ENCODE measurements at places on chromosomes 2 and 18. TPM values are rescaled to one million over a fixed set of nuclear protein-coding genes. Genes with fewer than 3 reads are reported as not detected.

GAL3ST2 gene
- total RNA-seq, result 0.43 TPM

MPHOSPH10 gene
- 17.1 TPM for total RNA-seq

TRAPPC12 gene
- total RNA-seq, result 72.8 TPM

PPP1R1C gene
- total RNA-seq, result 0.32 TPM

TEX44 gene
- not detected for total RNA-seq

GALNT5 gene
- total RNA-seq, result 7.7 TPM

DYSF gene
- 4.2 TPM for total RNA-seq

ANKRD30BL gene
- not detected for total RNA-seq

PIEZO2 gene
- 1.7 TPM for total RNA-seq

IHH gene
- not detected for total RNA-seq

MIB1 gene
- total RNA-seq, result 71.2 TPM

TUBA4B gene
- not detected for total RNA-seq

NR4A2 gene
- total RNA-seq, result not detected

LINC00305 gene
- total RNA-seq, result not detected

CYP20A1 gene
- 30.0 TPM for total RNA-seq

RESP18 gene
- not detected for total RNA-seq

UPP2 gene
- total RNA-seq, result not detected

SMC6 gene
- 20.7 TPM for total RNA-seq

PROC gene
- total RNA-seq, result not detected

POTEJ gene
- not detected for total RNA-seq

SERPINB12 gene
- total RNA-seq, result not detected

TOGARAM2 gene
- total RNA-seq, result 0.43 TPM

MEP1B gene
- total RNA-seq, result 0.64 TPM

EMX1 gene
- not detected for total RNA-seq

DNAJC27 gene
- 5.2 TPM for total RNA-seq

CYP26B1 gene
- 0.43 TPM for total RNA-seq

LIMS3 gene
- total RNA-seq, result 14.2 TPM

OSR1 gene
- total RNA-seq, result 2.2 TPM

ANKRD62 gene
- total RNA-seq, result not detected

NTSR2 gene
- total RNA-seq, result not detected

THADA gene
- 23.2 TPM for total RNA-seq

WDR75 gene
- total RNA-seq, result 34.5 TPM

SLC38A11 gene
- total RNA-seq, result not detected

MARS2 gene
- total RNA-seq, result 3.9 TPM

PLA2R1 gene
- total RNA-seq, result 13.0 TPM

KLHL30 gene
- total RNA-seq, result 0.43 TPM

REG1B gene
- total RNA-seq, result not detected

OXER1 gene
- total RNA-seq, result under 0.01 TPM

PLB1 gene
- total RNA-seq, result 3.0 TPM

CNGA3 gene
- total RNA-seq, result not detected

SCYGR4 gene
- not detected for total RNA-seq

FAM136A gene
- total RNA-seq, result 32.8 TPM
